ENCODE measurements at places on chromosomes 7 and 10.
A peak's percentile ranks its signal among the peaks of the same experiment; 100 is the strongest.

GRCh38 chr10:17648243-17649035 lies 4.5 kb downstream of the STAM start:
- DNase-seq = no peak

- DNase-seq = no peak
Observed at GRCh38 chr7:134709197-134709596, 62.5 kb downstream of the BPGM start.

GRCh38 chr7:57385668-57386067 lies 64.3 kb upstream of the ZNF716 start:
- no peak for DNase-seq

GRCh38 chr7:35646289-35647023 lies 48.5 kb downstream of the HERPUD2 start:
- DNase-seq = no peak

- no peak for DNase-seq
Observed at GRCh38 chr7:100825215-100825671, 2.1 kb downstream of the EPHB4 start.

DNA sequence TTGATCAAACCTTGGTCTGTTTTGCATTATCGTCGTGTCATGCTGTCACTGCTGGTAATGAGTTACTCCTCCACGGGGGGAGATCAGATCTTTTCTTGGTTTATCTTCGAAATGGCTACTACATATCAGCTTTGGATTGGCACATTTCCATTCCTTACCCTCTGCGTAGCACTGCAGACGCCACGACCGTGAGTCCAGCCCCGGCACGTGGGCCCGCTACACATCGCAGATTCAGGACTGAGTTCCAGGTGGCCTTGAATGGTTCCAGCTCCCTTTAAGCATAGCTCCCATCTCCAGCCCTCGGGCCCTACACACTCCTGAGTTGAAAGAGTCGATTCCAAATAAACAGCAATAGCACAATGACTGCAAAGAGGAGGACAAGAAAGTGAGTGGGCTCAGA lies 238.6 kb upstream of the PFKP start:
- no peak for DNase-seq

GRCh38 chr10:129622736-129623135 lies 155.7 kb downstream of the MGMT start:
- DNase-seq = no peak

DNA sequence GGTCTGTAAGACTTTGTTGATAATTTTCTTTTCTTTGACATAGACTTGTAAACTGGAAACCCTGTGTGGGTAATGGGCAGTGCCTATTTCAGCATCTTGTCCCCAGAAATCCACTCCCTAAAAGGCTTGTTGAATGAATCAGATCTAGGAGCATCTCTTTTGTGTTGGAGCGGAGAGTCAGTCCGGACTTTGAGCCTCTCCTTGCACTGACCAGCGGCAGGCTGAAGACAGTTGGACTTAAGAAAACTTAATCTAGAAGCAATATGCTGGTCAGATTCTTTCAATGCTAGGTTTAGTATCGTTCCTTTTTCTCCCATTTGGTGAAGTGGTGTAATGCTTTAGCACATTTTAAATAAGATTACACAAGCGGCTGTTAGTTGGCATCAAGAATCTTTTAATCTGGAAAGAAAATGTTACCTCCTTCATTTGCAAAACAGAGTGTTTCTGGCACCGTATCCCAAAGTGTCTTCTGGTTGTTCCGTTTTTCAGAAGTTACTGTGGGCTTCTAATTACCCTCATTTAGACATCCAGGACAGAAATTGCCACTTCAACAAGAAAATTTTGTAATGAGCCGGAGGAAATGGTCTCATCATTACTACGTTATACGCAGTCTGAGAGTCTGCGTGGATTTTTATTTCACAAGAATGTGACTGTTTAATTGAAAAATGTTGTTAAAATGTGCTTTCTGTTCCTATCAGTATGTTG lies 74.7 kb downstream of the CUX1 start:
- no peak for DNase-seq

DNA sequence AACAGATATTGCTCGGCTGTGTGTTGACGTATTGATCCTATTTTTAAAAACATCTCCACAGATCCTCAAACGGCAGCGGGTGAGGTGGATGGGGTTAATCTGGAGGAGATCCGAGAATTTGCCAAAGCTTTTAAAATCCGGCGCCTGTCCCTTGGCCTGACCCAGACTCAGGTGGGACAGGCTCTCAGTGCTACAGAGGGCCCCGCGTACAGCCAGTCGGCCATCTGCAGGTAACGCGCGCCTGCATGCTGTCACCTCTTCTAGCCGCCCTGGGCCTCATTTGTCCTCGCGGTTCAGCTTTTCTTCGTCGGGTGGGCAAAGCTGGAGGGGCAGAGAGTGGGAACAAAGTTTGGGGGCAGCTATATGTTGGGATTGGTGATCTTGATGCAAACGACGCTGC lies 105.7 kb upstream of the YAE1 start:
- DNase-seq = no peak

- no peak for DNase-seq
Observed at GRCh38 chr10:97675222-97675621, 11.8 kb downstream of the AVPI1 start.

GRCh38 chr10:44713307-44713706 lies 197.8 kb upstream of the TMEM72 start:
- no peak for DNase-seq

- DNase-seq = no peak
Observed at GRCh38 chr7:47809387-47809786, 138.9 kb downstream of the PKD1L1 start.

GRCh38 chr10:6416892-6417512 lies 163.1 kb downstream of the PRKCQ start:
- DNase-seq = peak; percentile 8

DNA sequence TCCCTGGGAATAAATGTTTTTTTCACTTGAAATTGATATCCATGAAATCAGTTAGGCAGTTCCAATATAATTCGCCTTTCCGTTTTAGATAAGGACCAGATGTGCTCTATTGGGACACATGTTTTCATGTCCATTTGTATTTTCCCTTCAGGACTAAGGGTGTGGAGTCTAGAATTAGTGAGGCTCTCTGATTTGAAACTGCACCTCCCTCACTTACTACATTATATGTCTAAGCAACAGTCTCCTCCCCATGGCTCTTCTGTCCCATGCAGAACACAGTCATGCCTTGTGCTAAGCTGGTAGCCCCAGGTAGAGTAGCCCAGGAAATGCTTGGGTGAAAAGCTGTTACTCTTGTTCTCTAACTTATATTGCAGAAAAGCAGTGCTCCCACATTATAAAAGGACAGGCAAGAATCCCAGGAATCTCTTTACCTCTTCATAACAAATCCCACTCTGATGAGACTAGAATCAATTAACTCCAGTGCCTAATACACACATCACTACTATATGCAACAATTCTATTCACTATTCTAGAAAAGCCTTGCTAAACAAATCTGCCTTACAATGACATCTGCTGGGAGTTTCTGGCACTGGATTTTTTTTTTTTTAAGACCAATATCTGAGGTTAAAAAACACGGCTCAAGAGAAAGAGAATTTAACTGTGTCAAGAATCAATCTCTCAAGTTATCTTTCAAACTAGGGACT lies 293.9 kb downstream of the SNX13 start:
- no peak for DNase-seq

- DNase-seq = no peak
Observed at GRCh38 chr7:16204953-16205352, 216.4 kb downstream of the CRPPA start.

- DNase-seq = no peak
Observed at GRCh38 chr10:43206391-43207235, 60.3 kb downstream of the RASGEF1A start.

DNA sequence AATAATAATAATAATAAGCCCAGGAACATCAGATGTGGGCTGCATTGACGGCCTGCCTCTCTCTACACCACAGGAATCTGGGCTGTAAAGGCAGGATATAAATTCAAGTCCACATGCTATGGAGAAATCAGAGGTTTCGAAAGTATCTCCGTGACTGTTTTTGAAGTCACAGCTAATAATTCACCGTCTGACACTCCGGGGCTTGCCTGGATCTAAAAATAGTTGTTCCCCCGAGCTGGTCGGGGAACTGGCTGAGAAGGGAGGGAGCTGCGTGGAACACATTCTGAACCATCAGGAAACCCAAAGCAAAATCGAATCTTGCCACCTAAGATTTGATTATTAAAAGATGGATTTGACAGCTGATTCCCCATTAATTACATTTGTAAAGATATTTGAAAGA lies 35.4 kb downstream of the KLF6 start:
- no peak for DNase-seq

- DNase-seq = no peak
Observed at GRCh38 chr10:111455776-111456426, 379.1 kb downstream of the ADRA2A start.

GRCh38 chr10:122158362-122158761 lies 112.7 kb upstream of the BTBD16 start:
- no peak for DNase-seq

DNA sequence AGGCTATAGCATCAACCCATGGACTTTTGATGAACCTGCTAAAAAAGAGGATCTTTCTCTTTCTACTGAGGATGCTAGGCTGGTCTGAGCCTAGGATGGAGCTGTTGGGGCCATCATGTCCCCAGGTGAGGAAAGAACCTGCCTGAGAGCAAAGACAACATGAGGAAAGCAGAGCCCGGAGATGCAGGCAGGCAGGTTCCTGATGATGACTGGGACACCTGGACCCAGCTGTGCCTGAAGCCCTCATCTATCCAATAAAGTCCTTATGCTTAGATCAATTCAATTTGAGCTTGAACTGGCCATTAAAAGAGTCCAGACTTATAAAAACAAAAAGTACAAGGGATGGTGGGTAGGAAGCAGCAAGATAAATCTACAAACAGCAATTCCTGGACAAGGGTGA lies 48.9 kb downstream of the KIFBP start:
- no peak for DNase-seq

DNA sequence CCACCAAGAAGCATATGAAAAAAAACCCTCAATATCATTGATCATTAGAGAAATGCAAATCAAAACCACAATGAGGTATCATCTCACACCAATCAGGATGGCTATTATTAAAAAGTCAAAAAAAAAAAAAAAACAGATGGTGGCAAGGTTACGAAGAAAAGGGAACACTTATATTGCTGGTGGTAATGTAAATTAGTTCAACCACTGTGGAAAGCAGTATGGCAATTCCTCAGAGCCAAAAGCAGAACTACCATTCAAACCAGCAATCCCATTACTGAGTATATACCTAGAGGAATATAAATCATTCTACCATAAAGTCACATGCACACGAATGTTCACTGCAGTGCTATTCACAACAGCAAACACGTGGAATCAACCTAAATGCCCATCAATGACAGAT lies 46.0 kb downstream of the CNOT4 start:
- no peak for DNase-seq

DNA sequence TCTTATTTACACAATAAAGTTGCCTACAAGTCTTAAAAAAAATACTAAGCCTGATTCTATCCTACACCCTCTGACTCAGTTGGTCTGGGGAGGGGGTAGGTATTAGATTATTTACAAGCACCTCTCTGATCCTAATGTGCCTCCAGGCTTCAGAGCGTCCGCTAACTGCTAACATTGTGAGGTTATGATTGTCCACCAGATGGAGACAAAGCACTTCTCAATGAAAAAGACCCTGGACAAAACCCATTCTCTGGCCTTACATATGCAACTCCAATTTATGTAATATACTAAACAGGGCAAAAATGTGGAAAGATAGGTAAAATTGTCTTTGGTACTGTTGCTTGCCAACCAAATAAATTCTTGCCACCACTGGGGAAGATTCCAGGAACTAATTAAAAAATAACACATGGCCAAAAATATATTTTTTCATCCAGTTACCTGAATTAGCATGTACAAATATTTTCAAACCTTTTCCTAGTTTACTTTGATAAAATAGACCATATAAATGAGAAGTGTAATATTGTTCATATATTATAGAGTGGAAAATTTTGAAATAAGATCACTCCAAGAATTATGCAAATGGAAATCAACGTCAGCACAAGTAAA lies 92.4 kb downstream of the KIF20B start:
- peak; percentile 40 for DNase-seq

- no peak for DNase-seq
Observed at GRCh38 chr7:119936836-119937235, 336.1 kb upstream of the KCND2 start.

DNA sequence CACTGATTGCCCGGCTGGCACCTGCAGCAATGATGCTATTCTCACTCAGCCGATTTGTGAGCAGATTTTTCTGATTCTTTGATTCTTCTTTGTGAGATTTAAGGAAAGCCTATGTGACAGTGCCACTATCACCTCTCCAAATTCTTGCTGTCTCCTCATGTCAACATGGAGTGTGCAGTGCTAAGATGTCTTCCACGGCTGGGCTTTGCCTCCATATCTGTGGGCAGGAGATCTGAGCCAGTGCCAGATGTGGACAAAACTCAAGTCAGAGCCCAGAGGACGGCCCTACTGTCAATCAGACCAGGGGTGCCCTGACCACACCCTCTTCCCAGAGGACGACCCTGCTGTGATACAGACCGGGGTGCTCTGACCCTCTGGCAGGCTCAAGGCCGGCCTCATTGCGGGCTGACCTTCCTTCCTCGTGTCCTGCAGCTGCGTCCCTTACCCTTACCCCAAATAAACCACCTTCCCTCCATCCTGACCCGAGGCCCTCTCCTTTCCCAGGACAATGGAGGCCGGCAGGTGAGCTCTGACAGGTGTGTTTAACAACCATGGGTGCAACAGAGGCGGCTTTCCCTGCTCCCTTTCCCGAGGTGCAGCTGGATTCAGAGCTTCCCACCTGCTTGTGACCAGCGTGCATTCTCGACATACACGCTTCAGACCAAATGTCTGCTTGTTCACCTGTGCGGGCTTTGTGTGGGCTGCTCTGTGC lies 221.4 kb downstream of the ADARB2 start:
- no peak for DNase-seq

- no peak for DNase-seq
Observed at GRCh38 chr7:107147464-107148393, 21.1 kb upstream of the HBP1 start.

DNA sequence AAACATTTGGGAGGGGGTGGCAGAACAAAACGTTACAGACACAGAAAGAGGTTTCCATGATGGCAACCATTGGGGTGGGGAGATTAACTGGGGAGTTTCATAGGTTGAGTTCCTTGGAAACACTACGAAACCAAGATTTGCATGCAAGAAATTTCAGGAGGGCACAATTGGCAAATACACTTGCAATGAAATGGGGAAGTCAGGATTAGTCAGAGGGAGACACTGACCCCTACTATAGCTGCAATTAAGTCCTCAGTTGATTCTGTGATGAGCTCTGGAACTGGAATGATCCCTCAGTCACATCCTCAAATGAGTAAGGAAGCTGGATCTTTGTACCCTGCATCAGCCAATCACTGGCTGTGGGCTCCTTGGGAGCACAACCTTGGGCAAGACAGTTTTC lies 22.1 kb downstream of the CPEB3 start:
- DNase-seq = no peak

DNA sequence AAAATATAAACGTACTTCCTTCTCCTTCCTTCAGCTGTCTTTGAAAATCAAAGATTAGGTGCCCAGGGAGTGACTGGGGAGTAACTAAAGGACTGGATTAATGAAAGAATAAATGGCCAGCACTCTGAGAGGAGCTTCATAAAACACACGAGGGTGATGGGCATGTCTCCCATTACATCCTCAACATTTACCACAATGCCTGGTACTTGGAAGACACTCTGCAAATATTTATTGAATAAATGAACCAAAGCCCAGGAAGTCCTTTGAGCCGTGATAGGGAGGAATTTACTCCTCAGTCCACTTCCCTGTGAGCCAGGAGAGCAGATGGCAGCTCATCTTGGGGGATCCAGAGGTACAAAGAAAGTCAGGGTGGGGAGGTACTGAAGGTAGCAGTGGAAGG lies 96.3 kb downstream of the RAB11FIP2 start:
- no peak for DNase-seq
